ENCODE measurements at places on chromosomes 5 and 9.
A peak's percentile ranks its signal among the peaks of the same experiment; 100 is the strongest.

GRCh38 chr5:72600391-72600981 is 93.3 kb upstream of the ZNF366 start:
- DNase-seq: no peak

DNA sequence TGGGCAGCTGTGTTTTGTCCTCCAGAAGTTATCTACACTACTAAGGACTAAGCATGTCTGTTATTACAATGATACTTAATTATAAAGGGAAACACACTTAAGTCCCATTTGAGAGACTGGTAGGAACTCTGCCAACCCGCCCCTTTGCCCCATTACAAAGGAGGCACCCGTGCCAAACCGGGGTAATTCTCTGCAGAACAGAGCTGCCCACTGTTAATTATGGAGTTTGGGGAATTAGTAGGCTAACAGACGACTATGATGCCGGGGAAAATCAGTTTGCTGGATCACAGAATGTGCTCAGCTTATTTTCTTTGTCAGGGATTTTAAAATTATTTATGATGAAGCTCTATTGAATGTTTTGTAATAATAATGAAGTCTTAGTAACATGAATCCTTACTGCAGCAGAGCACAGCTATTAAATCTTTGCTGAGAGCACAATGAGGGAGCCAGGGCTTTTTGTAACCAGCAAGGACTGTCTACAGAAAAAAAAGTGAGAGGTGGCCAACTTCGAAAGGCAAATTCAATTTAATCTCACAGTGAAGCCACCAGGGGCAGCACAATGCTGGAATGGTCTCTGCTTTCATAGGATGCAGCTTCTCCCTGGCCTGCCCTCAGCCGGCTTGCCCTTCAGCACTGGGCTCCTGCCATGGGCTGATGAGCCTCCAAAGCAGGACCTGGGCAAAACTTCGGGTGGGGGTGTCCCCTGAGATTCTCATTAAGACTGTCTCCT is 134.5 kb downstream of the GNAQ start:
- DNase-seq: no peak

GRCh38 chr9:127209948-127210640 is 54.5 kb upstream of the GARNL3 start:
- DNase-seq: no peak

GRCh38 chr5:6492934-6493333 is 44.3 kb downstream of the UBE2QL1 start:
- DNase-seq: no peak

DNA sequence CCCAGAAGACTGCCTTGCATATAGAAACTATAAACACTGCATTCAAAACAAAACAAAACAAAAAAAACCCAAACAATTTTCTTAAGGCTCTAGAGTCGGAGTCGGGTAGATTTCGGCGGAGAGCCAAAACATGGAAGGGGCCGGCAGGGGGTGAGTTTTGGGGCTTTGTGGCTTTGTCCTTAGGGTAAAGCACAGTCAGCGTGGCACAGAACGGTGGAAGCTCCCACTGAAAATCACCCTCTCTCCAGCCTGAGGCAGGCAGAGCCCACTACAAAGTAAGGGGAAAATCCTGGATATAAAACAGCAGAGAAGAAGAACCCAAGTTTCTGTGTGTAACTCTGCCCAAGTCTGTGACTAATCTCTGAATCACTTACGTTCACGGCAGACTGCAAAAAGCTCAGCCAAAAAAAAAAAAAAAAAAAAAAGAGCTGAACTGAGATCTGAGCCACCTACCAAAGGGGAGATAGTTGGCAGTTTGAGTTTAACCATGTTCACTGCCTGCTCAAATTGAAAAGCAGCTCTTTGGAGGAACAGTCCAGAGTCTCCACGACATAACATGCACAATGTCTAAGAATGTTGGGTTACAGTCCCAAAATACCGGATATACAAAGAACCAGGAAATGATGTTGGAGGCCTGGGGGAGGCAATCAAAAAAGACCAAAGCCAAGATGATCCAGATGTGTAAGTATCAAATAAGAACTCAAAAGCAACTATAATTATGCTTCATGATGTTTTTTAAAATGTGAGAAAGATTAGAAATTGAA is 26.6 kb upstream of the OR2K2 start:
- peak; percentile 19 for DNase-seq

DNA sequence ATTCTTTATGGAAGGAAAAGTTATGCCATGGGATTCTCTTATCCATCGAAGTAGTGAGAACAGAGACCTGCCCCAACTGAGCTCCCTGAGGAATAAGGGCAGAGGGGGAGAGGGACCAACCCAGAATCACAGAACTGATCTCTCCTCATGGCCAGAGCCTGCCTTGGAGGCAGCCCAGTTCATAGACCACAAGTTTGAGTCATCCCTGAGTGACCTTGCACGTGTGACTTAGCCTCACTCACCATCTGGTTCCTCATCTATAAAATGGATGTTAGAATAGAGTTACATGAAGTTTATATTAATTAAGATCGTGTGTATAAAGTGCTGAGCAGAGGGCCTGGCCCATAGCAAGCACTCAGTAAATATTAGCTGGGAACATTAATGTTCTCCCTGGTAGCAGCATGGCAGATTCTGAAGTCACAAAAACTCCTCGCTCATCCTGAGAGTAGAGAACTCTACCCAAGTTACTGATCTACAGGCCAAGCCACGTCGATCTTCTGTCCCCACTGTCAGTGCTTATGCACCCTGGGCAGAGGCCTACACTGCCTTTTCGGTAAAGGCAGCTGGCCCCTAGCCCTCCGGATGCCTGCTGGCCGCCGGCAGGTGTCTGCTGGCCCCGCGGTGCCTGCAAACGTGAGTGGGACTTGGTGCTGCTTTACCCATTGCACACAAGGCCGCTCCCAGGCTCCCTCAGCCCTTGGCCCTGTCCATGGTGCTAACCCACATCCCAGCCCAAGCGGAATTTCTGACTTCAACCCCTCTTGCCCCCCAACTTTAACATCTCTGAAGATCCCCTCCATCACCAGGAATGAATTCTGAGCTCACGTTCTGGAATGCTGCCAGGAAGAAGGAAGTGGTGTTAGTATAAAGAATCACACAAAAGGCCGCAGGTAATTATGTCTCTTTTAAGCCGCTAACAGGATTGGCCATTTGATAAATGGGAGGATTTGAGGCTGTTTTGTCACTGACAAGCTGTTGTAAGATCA is 61.1 kb upstream of the ARAP3 start:
- DNase-seq: peak; percentile 33

DNA sequence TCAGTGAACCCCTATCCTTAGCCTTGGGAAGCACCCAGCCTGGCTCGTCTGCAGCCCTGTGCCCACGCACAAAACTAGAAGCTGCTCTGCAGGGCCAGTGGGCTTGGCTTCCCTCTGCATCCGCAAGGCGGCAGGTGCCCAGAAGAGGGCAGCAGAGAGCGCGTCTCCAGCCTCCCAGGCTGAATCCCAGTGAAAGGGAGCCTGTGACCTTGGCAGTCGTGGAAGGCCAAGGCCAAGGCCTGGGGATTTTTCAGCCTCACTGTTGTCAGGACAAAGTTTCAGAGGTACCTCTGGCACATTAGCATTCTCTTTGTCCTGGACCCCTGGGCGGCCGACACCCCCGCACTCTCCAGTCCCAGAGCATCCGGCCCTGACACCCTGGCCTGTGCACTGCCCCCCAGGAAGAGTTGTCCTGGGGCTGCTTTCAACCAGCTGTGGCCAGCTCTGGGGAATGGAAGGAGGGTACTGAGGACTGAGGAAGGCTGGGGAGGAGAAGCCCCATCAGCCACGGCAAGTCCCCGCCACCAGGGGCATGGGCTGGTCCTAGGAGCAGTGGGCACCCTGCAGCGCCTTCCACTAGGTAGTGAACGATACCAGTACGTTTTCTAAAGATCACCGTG is 63.6 kb upstream of the IL17B start:
- peak; percentile 76 for DNase-seq

GRCh38 chr5:893711-894110 is 1.0 kb downstream of the TRIP13 start:
- no peak for DNase-seq

- no peak for DNase-seq
Observed at GRCh38 chr9:137975527-137975913, 97.9 kb downstream of the CACNA1B start.

DNA sequence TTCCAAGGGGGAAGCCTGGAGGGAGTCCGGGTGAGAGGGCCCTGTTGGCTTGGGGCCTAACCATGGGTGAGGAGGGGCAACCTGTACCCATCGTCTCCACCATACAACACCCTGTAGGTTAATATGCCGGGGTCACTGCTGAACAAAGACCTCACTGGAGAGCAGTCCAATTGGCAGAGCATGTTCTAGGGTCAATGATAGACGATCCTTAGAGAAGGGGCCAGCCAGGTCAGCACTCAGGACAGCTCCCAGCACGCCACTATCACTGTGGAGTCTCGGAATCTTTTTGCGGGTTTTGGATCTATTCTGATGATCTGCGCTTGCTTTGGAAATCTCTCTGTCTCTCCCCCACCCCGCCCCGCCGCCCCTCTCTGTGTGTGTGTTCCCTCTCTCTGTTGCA is 218.4 kb upstream of the MVB12B start:
- no peak for DNase-seq

DNA sequence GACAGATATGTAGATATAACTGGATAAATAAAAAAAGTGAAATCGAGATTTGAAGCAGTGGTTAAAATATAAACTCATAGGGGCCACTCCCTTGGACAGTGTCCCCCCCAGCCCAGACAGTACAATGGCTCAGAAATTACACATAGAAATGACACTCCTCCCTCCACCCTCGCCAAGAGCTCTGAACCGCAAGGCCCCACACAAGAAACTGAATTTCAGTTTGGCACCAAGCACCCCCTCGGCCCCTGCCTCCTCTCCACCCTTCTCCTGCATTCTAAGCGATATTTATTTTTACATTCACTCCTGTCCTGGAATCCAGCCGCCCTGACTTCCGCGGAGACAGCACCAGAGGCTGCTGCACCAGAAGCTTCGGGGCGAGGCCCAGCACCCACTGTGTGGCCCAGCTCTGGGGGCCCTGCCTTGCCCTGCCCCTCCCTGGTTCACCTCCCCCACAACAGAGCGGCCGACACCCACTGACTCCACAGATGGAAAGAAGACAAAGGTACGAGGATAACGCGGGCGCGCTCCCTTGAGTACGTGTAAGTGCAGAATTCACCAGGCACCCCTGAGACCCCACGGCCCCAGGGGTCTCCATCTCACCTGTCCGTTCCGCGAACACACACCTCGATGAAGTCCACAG is 11.0 kb downstream of the STC2 start:
- DNase-seq: no peak

- no peak for DNase-seq
Observed at GRCh38 chr9:83343366-83343999, 194.7 kb downstream of the FRMD3 start.

DNA sequence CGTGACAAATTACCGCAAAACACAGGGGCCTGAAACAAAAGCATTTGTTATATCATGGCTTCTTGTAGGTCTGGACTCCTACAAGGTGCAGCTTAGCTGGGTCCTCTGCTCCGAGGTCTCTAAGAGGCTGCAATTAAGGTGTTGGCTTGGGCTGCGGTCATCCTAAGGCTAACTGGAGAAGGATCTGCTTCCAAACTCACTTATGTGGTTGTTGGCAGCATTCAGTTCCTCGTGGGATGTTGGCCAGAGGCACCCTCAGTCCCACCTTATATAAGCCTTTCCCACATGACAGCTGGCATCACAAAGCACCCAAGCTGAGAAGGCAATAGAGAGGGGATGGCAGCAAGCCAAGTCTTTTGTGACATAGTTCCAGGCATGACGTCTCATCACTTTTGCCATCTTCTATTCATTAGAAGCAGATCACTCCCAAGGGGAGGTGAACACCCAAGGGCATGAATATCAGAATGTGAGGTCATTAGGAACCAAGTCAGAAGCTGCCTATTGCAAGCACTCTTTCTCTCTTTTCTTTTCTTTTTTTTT is 47.9 kb upstream of the ZBTB43 start:
- DNase-seq: no peak

GRCh38 chr9:89431930-89432725 is 65.8 kb downstream of the SEMA4D start:
- no peak for DNase-seq

- no peak for DNase-seq
Observed at GRCh38 chr9:95018099-95018936, 291.8 kb downstream of the AOPEP start.

GRCh38 chr5:98096155-98096554 is 677.3 kb upstream of the RGMB start:
- DNase-seq: no peak

- DNase-seq: no peak
Observed at GRCh38 chr9:99560561-99560960, 261.1 kb upstream of the NR4A3 start.

DNA sequence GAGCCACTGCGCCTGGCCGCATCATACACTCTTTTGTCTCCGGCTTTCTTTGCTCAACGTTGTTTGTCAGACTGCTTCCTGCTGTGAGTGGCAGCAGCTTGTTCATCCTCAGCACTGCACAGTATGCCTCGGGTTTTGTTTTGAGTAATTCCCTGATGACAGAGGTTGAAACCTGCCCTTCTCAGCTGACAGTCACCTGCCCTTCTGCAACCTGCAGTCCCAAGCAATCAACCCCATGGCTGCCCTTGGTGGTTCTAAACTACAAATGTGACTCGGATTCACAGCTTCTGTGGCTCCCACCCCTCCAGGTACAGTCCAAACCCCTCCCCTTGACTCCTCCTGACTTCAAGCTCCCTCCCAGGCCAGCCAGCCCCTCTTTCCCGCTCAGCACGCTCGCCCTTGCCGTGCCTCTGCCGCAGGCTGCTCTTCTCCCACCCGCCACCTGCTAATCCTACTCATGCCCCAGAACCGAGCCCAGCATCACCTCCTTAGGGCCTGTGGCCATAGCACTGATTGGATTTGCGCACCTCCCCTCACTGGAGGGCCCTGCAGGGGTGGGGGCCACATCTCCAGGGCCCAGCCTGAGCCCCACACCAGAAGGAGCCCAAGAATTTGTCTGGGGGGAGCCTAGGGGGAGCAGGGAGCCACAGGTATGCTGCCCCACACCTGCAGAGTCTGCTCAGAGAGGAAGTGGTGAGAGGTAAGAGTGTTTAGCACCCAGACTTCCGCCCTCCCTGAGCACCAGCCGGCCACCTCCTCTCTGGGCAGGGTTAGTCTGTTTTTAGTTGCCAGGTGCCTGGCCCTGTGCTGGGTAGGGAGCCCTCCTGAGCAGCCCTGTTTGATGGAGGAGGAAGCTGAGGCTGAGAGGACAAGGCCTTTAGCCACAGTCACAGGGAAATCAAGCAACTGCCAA is 10.1 kb downstream of the EEIG1 start:
- DNase-seq: no peak

All from hindlimb muscle (tissue), 1 donor.